Kasumi-1 (cell line): ENCODE measurements at places on chromosomes 16 and 17.

- DNase-seq, result no peak
These were observed 6.5 kb downstream of the RGS11 start for GRCh38 chr16:269061-269796.

- no peak for DNase-seq
These were observed 70.4 kb downstream of the ZDHHC7 start for GRCh38 chr16:84940670-84941551.

DNA sequence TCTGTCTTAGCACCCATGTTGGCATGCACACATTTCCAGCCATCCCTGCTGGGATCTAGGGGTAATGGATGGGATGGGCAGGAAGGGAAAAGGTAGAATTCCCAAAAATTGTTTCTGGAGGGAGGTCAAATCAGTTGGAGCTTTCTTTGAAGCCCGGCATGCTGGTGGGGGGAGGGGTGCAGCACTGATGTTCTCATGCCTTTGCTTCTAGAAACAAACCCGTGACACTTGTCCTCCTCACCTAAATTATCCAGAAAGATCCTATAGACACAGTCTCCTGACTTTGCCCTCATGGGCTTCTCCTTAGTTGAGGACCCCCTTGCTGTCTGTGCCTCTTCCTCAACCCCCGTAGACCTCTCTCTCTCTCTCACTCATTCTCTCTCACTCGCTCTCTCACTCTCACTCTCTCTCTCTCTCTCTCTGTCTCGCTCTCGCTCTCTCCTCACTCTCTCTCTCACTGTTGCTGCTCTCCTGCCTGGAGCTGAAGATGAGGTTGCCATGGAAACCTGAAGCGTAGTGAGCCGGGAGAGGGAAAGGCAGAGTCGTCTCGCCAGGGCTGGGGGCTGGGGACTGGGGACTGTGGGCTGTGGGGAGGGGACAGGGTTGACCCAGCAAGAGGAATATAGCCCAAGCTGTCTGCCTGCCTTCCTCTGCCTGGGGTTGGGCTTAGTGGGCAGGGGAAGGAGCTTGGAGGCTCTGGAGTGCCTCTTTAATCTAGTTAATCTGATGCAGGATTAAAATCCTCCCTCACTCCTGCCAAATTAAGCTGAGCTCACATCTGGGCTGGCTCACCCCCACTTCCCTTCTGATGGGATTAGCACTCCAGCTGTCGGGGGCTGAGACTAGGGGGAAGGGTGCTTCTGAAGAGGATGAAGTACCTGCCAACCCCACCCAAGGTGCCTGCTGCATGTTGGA lies 16.1 kb downstream of the LASP1 start:
- DNase-seq, result no peak

GRCh38 chr17:38861399-38861843 lies 7.9 kb upstream of the RPL23 start:
- no peak for DNase-seq

GRCh38 chr16:57651344-57652333 lies 16.5 kb upstream of the ADGRG3 start:
- no peak for DNase-seq

DNA sequence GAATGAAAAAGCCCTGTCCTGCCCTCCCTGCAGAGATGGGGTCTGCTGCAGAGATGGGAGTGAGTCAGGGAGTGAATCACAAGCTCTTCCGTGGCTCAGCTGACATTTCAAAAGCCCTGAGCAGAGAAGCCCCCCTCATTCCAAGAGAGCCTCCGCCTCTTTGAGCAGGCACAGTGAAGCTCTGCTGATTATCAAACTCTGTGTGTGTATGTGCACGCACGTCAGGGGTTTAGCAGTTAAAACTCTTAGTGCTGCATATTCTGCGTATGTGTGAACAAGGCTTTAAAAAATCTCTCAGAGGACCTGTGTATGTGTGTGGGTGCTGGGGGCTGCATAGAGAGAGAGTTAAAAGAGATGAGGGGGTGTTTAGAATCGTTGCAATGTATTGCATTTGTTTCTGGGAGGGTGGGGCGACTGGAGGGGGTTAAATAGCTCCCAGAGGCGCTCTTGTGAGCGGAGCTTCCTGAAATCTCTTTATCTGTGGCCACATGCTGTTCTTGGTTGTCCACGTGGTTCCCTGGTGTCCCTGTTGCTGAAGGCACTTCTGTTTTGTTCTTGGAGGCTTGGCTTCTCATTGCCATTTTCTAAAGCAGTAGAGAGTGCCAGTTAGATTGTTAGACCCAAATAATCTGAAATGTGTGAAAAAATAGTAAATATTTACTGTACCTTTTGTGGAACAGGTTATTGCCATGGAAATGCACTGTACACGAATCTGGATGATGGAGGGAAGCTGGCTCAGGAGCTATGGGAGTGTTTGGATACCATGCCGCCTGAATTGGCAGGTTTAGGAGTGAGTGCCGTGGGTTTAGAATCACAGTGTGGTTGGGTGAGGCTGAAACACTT lies 116.6 kb downstream of the PRKCB start:
- peak; percentile 63 for DNase-seq

GRCh38 chr17:80468781-80469493 lies 7.5 kb downstream of the NPTX1 start:
- DNase-seq, result no peak

GRCh38 chr17:75836605-75837004 lies 7.6 kb downstream of the UNC13D start:
- no peak for DNase-seq

GRCh38 chr17:9536061-9536460 lies 39.6 kb downstream of the STX8 start:
- DNase-seq, result no peak

DNA sequence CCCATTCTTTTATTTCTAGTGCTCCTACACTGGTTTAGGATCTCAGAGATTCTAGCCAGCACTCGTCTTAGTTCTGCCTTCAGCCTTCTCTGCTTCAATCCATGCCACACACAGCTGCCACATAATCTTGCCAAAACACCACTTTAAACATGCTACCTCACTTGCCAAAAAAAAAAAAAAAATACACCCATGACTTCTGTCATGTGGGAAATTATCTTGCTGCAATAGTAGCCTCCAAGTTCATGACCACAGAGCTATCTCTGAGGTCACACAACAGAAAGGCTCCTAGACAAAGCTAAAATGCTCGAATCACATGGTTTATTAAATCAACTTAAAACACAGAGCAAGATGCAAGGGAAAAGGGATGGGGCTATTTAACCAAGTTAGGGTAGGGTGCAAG lies 18.1 kb downstream of the FZD2 start:
- no peak for DNase-seq

GRCh38 chr17:10198509-10199249 lies at the start of gene GAS7:
Gene GAS7, minus strand, starts transcription at chr17:10198606.
- peak; percentile 2 for DNase-seq

DNA sequence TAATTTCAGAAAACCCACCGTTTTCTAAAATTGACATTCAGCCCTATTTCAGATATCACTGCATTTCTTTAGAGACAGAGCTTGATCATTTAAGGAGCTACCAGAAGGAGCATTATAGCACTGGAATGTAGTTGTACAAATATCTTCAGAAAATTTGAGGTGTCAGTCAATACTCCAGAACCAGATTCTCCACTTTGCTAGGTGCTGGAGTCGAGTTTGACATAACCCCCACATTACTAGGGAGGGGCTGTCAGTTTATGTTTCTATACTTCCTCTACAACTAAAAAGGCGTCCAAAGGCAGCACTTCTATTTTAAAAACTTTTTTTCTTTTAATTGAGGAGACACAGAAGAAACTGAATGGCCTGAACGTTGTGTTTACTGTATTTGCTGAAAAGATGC lies 892 bp upstream of the KIAA0513 start:
- DNase-seq, result no peak

- DNase-seq, result no peak
These were observed 222.7 kb downstream of the CYB561 start for GRCh38 chr17:63223212-63223911.

DNA sequence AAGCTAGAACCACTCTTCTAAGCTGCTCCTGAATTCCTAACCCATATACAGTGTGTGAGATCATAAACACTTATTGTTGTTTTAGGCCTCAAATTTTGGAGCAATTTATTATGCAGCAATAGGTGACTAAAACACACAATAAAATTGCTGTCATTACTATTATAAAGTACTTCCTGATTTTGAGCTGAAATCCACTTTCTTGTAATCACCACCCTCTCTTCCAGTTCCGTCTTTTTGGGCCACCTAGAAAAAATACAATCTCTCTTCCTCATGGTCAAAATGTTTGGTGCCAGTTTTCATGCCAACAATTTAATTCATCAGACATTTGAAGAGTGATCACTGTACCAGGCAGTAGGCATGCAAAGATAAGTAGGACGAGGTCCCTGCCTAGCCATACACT lies 43.3 kb upstream of the NF1 start:
- DNase-seq, result no peak

DNA sequence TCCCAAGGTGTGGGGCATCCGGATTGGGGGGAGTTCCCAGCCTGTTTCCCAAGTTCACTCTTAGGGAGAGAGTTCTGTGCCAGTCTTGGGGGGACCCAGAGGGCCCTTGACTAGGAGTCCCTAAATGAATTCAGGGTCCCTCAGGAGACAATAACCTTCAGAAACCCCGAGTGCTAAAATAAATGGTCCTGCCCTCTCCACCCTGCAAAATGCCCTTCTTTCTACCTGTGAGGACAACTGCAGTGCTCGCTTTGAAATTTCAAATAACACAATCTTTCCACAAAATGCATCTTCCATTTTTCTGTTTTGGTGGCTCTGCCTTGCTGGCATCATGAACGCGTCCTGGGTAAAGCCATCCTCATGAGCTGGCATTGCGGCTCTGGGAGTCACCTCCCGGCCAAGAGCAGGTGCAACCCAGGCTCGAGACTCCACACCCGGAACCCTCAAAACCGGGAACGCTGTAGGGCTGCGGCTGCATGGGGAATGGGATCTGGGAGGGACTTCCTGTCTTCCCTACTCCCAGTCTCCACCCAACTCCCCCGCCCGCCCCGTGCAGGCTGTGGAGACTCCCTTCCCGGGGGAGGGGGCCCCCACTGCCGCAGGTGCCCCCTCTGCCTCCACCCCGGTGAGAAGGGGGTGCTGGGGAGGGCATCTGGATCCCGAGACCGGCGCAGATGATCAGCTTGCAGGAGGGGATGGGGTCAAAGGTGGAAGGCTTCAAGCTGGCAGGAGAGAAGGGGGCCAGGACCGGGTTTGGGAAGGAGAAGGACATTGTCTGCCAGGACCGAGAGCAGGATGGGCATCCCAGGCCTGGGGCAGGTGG lies at the start of gene ZNF205:
Gene ZNF205, plus strand, starts transcription at position 529 of the 823 bp plus-strand sequence. CDS start 845 bp downstream, outside the sequence.
- no peak for DNase-seq

DNA sequence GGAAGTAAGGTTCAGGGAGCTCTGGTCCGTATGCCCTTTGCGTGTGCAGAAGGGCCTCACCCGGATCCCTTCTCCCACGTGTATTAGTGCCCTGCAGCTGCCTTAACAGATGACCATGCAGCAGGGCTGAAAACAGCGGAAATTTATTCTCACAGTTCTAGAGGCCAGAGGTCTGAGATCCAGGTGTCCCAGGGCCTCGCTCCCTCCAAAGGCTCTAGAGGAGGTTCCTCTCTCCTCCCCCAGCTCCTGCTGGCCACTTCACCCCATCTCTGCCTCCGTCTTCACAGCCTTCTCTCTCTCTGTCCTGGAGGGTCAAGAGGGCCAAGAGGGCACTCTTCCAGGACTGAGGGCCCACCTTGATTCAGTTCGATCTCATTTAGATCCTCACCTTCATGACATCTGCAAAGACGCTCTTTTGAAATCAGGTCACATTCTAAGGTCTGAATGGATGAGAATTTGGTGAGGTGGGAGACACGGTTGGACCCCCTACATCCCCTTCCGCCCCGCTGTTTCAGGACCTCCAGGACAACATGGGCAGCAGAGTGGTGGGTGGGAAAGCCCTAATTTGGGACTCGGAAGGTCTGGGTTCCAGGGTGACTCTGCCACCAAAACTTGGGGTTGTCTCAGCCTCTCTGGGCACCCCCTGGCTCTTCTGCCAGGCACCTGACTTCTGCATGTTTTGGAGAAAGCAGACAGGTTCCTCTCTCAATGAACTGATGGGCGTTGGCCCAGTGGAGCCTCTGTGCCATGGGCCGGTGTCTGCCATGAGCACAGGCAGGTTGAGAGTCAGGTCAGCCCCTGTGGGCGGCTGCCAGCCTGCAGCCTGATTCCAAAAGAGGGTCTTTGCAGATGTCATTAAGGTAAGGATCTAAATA lies 361.2 kb downstream of the SEC14L1 start:
- no peak for DNase-seq

DNA sequence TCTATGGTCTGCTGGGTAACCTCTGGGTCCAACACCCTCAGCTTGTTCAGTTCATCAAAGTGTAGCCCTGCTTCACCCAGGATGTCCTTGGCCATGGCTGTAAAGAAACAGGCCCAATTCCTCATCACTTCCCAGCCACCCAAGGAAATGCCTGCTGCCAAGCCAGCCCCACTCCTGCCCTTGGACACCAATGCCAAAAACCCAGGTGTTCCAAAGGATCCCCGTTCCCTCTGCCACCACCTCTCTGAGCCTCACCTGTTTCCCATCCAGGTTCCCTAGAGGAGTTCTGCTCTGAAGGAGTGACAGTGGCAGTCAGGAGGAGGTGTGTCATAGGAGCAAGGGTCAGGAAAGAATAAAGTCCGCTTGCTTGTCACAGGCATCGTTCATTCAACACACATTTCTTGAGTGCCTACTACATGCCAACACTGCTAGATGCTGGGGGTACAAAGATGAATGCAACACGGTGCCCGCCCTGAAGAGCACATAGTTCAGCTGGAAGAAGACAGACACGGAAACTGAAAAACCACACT lies 3.3 kb downstream of the IFT20 start:
- no peak for DNase-seq

- DNase-seq, result no peak
These were observed 5.3 kb downstream of the PDK2 start for GRCh38 chr17:50100480-50100883.

DNA sequence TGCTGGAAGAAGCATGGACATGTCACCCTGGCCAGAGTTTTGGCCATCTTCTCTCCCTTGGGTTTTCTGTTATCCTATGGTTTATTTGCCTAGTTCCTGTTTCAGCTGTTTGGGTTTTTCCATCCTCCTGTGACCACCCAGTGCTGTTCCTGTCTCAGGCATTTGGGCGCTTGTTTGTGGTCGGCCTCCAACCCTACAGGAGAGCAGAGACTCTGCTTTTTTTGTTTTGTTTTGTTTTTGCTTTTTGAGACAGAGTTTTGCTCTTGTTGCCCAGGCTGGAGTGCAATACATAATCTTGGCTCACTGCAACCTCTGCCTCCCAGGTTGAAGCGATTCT lies 3.3 kb upstream of the ZC3H7A start:
- DNase-seq, result no peak

GRCh38 chr17:79136596-79136995 lies 62.0 kb downstream of the ENGASE start:
- DNase-seq, result no peak

GRCh38 chr16:65314627-65315008 lies 192.8 kb upstream of the CDH11 start:
- no peak for DNase-seq
